ENCODE measurements at places on chromosomes 11 and 22.

GRCh38 chr22:27487600-27488452 is 313.7 kb downstream of the MN1 start:
- DNase-seq: no peak

GRCh38 chr22:30273711-30274436 is 7.2 kb upstream of the OSM start:
- no peak for DNase-seq

- no peak for DNase-seq
Measured at GRCh38 chr11:47395223-47396048, 13.0 kb upstream of the SLC39A13 start.

DNA sequence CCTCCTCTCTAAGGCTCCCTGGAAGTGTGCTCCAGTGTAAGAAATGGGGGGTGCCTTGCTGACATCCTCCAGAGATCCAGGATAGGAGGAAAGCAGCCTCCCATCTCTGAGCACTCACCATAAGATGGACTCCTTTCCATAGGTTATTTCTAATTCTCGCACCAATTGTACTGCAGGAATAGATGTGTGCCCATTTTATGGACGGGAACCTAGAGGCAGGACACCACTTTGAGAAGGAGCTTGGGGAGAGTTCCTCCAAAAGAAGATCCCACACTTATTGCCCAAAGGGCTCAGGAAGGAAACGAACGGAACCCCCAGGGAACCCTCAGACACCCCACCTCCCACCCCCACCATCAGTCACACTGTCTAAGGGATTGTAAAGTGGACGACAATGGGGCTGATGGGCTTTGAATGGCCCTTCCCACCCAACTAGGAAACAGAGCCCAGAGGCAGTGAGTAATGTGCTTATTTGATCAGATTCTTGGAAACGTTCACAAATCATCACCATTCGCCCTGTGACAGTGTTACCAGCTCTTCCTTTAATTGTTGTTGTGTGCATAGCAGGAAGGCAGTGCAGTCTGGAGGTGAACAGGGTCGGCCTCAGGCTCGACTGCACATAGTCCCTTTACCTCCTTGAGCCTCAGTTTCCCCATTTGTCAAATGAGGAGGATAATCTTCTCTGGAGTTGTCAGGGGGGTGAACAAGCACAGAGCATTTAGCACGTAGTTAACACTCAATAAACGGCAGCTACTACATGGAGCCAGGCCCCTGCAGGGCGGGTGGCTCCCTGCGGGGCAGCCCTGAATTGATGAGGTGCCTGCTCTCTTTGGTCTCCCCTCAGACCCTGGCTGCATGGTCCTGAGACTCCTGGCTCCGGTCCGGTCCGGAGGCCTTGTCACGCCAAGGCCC is 8.4 kb upstream of the MN1 start:
- DNase-seq: no peak

- no peak for DNase-seq
Measured at GRCh38 chr11:7143908-7144307, 55.1 kb downstream of the RBMXL2 start.

GRCh38 chr11:31442086-31442485 is 67.3 kb downstream of the IMMP1L start:
- no peak for DNase-seq

DNA sequence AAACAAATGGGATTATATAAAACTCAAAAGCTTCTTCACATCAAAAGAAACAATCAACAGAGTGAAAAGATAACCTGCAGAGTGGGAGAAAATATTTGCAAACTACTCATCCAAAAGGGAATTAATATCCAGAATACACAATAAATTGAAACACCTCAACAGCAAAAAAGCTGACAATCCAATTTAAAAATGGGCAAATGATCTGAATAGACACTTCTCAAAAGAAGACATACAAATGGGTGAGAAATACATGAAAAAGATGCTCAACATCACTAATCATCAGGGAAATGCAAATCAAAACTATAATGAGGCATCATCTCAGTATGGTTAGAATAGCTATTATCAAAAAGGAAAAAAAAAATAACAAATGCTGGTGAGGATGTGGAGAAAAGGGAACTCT is 13.5 kb downstream of the EXPH5 start:
- no peak for DNase-seq

DNA sequence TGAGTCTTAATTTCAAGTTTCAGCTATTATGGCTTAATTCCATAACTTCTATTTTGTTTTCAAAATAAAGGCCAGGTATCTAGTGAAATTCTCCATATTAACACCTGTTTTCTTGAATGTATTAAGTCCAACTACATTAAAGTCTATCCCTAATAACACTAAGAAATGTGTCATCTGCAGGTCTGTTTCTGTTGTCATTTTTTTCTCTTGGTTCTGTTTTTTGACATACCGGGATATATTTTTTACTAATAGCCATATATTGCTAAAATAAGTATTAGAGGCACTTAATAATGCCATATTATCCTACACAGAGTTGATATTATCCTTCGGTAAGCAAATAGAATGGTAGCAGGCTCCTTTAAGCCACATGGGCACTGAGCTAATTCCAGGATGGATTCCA is 176.0 kb upstream of the MPPED2 start:
- DNase-seq: no peak

DNA sequence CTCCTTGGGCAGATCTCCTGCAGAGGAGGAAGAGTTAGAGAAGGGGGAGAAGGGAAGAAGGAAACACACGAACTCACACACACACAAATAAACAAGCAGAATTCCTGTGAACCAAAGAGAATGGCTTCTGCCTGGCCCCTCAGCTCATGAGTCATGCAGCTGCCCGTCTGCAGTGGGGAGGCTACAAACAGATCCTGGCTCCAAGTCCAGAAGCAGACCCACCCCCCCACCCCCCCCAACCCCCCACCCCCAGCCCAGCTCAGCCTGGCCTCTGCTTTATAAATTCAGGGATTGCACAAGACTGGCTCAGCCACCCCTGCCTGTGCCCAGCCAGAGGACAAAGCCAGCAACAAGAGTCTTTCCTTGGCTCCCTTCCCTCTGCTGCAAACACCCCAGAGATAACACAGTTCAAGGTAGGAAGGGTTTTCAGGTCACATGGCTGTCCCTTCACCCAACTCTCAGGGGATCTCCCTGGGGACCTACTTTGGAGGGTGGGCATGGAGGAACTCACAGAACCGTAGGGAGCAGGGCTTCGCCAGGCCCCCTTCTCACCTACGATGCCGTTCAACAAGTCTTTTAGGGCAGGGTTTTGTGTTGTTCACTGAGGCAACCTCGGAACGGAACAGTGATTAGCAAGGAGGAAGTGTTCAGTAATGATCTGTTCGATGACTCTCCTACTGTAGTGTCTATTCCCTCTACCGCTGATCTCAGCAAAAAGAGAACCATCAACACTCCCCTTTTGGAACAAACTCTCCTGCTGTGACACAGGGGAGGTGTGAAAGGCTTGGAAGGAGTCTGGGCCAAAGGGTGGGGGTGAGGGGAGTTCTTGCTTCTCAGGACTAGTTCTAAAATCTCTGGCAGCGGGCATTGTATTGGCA is 35.5 kb downstream of the RPL27A start:
- no peak for DNase-seq

GRCh38 chr11:116958246-116958645 is 120.8 kb upstream of the APOA1 start:
- no peak for DNase-seq

DNA sequence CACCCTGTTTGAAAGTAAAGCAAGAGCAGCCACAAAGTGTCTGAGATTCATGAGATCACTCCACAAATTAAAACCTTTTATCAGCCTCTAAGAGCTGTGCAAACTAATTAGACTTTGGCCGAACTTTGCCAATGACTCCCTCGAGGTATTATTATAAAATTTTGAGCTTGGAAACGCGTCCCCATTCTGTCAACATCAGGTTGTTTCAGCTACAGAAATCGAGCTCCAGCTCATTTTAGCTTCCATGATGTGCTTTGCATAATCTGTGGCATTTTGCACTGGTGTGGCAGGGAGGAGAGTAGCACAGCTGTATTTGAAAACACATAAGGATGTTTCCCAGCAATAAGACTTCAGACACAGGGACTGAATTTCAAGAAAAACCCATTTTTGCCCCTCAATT is 872.2 kb downstream of the NTM start:
- DNase-seq: no peak

- peak; percentile 44 for DNase-seq
Measured at GRCh38 chr11:1335811-1336761, 26.7 kb upstream of the TOLLIP start.

- no peak for DNase-seq
Measured at GRCh38 chr11:65275906-65276305, 14.1 kb downstream of the POLA2 start.

DNA sequence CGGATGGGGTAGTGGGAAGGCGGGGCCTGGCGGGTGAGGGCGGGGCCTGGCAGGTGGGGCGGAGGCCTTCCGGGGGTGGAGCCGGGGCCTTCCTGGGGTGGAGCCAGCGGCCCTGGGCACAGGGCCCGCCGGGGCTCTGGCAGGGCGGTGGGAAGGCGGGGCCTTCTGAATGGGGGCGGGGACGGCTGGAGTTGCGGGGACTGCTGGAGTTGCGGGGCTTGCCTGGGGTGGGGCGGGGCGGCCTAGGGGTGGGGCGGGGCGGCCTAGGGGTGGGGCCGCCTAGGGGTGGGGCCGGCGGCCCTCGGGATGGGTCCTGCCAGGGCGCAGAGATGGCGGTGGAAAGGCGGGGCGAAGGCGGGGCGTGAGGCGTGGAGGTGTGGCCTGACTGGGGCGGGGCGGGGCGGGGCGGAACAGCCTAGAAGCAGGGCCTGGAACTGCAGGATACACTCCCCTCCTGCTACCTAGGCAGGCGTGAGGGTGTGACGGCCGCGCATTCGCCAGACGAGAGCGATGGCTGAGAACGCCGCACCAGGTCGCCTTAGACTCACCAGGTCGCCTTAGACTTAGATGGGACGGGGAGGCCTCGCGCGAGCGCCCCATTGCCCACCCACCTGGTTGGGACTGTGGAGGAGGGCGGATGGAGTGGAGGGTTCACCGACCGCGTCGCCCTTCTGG is 19.3 kb downstream of the RRP7A start:
- peak; percentile 71 for DNase-seq

- DNase-seq: no peak
Measured at GRCh38 chr11:111162305-111162704, 83.2 kb upstream of the POU2AF2 start.

GRCh38 chr11:80297858-80298632 is 857.2 kb upstream of the TENM4 start:
- DNase-seq: no peak

DNA sequence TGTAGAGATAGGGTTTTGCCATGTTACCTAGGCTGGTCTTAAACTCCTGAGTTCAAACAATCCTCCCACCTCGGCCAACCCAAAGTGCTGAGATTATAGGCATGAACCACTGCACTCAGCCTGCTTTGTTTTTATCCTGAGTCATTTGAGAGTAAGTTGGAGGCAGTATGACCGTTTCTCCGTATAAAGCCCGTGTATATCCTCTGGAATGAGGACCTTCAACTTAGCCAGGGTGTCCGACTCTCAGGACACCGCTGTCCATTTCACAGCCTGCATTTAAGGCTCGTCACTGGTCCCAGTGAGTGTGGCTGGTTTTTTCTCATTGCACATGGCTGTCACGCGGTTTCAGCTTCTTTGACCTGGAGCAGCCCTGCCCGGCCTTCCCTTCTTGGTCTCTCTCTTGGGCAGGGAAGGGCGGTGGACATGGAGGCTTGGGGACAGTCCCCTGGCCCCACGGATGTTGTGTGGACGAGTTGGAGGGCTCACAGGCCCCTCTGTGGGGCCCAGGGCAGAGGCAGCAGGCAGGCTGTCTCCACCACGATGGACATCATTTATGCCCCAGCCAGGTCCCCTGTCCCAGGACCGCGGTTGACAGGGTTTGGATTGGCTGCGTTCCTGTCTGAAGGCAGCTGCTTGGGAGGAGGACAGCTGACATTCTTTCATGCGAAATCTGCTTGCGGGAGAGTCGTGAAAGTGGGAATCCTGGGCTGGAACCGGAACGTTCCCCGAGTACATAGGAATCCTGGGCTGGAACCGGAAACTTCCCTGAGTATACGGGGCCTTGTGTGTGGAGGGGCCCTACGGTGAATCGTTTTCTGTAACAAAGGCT is 93.3 kb downstream of the KCNQ1 start:
- no peak for DNase-seq

DNA sequence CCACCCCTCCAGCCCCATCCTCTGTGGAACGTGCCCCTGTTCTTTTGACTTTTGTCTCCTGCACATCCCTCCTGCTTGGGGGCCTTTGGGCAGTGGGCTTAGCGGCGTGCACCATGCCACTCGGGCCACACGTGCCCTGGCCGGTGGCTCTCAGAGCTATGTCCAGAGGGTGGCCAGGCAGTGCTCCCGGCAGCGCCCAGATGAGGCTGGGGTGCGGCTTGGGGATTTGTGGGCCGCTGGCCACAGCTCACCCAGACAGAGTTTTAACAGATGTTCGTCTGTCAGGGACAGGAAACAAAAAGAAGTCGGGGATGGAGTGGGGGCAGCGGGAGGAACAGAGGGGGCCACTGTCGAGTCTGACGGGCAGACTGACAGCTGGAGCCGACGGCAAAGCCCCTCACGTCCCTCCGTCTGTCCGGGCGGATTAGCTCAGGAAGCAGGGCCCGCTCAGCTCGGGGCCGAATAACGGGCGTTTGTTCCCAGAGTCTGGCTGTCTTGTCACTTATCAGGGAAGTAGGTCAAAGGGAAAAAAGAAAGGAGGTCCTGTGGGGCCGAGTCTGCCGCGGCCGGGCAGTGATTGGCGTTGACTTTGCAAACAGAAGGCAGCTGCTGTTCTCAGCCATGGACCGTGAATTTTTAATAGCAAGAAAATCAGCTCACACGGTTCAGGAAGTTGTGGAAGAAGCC is 61.6 kb downstream of the LRP5 start:
- DNase-seq: no peak

- no peak for DNase-seq
Measured at GRCh38 chr11:33182246-33182878, 21.1 kb upstream of the CSTF3 start.

- DNase-seq: no peak
Measured at GRCh38 chr11:77959434-77959833, 35.0 kb downstream of the INTS4 start.

DNA sequence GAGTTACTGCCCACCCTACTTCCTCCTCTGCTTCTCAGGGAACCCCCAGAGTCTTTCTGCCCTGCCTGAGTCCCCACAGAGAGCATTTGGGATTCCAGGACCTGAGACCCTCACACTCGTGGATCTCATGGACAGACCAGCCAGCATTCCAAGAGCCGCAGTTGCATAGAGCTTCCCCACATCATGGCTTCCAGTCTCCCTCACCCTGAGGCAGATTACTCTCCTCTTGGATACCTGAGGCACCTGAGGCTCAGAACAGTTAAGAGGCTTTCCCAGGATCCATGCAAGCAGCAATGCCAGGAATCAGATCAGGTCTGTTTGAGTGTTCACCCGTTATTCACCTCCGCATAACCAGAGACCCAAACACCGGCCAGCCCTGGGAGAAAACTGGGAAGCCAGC is 102.2 kb downstream of the TRIM29 start:
- DNase-seq: no peak

GRCh38 chr22:22735695-22736611 is 91.5 kb downstream of the GGTLC2 start:
- DNase-seq: no peak

Data from activated T-helper 9 cell treated with anti-CD3 and anti-CD28 coated beads, Interleukin-2, amount 50 U/mL, for 16 hours (primary cell).